ENCODE measurements at places on chromosomes 3 and 15.

GRCh38 chr3:189773056-189773455 lies 141.9 kb downstream of the TP63 start:
- DNase-seq, result no peak

- DNase-seq, result peak; percentile 49
These were observed at the start of gene LRRK1 for GRCh38 chr15:100918690-100919480. Gene LRRK1 (plus strand): TSS chr15:100919357. CDS start chr15:100924633, 5,276 bp downstream.

- no peak for DNase-seq
These were observed 95.7 kb downstream of the PPM1L start for GRCh38 chr3:160851629-160852210.

DNA sequence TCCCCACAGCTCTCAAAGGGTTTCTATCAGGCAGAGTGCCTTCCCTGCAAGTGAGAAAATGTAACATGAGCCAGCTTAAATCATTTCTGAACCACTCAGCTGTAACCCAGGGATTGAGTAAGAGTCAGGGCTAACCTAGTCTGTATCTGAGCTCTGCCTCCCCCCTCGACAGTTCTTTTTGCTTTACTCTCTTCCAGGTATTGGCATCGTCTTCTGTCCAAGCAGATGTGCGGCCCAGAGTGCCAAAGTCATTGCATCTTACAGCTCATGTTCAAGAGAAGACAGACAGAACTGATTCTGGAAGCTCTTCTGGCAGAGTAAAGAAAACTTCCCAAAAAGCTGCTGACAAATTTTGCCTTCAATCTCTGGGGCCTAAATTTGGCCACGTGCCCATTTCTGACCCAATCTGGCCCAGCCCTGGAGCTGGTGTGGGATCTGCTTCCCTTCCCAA lies 74.8 kb downstream of the ABHD5 start:
- DNase-seq, result no peak

DNA sequence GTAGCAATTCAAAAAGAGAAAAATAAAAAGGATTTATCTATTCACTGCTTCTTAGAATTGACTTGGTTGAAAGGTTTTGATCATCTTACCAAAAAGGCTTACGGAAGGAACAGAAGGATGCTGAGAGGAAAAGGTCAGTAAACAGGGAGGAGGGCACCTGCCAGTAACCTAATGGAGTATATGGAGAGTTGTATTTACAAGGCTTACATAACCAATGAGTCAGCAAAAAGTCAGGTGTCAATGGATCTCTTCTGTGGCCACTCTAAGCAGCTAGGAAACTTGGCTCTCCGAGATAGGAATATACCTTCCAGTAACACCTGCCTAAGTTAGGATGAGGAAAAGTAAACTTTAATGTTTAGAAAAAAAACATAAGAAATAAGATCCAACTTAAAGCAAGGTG lies 80.5 kb upstream of the PLXND1 start:
- no peak for DNase-seq

DNA sequence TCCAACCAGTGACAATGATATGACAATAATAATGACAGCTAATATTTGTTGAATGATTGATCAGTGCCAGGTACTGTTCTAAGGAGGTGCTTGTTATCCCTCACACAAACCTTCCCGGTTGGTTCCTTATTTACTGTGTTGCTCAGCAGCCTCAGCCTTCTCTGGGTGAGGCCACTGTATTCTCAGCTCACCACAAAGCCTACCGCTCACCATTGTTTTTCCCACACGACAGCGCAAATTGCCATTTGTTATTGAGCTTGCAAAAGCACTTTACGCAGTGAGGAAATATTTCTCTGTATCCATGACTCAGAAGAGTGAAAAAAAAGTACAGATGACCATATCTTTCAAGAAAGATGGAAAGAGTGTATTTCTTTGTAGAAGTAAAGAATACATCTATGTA lies 49.5 kb upstream of the PDZRN3 start:
- DNase-seq, result no peak

DNA sequence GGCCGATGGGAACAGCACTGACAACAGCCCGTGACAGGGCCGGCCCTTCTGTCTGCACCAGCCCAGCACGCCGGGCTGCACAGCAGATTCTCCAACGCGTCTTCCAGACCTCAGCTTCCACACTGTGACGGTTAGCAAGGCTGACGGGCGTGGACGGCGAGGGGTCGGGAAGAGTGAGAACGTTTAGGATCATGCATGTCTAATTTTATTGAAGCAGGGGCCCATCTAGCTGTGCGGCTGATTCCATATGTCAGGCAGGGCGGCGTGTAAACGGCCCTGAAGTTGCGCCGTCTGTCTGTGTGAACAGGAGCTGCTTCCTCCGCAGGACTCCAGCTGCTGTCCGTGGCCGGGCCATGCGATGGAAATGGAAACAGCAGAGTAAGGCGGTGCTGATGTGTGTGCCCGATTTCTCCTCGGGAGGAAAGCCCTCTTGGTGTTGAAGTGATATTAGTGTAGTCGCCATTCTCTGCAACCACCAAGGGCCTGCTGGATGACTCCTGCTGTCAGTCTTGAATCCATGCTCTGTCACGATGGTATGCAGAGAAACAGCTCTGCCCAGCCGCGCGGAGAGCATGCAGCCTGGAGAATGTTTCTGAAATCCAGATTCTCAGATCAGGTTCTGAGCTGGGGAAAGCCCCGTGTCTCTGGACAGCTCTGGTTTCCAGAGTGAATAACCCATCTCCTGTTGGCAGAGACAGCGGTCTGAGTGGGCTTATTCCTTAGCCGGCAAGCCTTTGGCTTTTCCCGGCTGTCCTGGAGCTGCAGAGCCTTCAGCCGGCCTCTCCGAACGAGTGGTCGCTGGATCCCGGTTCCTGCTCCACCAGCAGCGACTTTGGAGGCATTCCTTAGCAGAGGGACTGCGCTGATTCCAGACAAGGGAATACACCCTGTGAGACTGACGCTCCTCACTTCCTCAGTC lies 158.1 kb upstream of the UBE3A start:
- no peak for DNase-seq
